ENCODE measurements at places on chromosomes 6 and 20.

- peak; percentile 25 for DNase-seq
These were observed 92.1 kb upstream of the NEDD9 start for GRCh38 chr6:11324453-11325015.

DNA sequence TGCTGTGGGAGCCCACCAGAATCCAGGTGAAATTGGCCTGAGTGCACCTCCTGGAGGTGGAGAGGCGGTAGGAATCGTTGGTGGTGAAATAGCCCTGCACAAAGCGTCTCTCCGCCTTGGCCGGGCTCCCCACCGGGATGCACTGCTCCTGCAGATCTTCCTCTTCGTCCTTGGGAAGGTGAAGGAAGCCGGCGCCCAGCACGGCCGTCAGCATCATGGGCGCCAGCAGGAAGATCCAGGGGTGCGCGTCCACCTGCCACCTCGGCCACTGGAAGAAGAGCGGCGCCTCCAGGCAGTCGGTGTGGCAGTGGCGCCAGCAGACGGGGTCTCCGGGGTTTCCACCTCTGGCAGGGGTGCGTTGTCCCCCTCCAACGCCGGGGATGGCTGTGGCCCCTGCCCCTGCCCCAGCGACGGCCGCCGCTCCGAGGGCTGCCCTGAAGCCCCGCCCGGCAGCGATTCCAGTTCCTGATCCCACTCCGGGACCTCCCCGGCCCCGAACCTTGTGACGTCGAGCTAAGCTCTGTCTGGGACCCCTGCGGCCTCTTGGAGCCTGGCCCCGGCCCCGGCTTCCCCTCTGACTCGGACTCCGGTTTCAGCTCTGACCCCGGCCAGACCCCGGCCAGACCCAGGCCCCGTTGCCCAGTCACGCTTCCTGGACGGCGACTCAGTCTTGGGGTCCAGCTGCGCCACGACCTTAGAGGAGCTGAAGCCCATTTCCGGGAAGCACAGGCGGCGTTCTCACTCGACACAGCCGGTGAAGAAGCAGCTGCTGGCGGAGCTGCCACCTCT is 91.9 kb downstream of the CD164 start:
- DNase-seq = no peak

GRCh38 chr6:143596866-143597265 is 80.9 kb upstream of the PHACTR2 start:
- DNase-seq = no peak

DNA sequence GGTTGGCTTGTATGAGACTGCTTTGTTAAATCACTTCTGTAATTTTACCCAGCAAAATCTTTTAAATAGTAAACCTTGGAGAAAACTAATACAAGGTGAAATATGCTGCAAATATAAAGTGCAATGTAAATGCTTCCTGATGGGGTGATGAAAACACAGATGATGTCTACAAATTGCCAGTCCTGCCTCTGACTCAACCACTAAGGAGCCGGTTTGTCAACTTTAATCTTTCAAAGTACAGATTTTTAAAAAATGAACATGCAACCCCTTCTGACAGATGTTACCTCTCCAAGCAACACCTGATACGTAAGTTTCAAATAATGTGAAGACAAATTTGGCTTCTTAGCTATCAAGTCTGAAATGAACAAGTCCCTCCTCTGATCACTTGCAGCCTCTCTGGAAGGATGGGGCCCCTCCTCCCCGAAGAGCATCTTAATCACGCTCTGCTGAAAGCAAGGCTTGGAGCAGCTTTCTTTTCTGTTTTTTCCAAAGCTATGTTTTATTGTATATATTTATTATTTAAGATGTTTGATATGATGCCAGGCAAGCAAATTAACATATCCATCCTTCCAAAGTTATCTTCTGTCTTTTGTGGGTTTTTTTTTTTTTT is 196.0 kb downstream of the MYLK4 start:
- DNase-seq = no peak

DNA sequence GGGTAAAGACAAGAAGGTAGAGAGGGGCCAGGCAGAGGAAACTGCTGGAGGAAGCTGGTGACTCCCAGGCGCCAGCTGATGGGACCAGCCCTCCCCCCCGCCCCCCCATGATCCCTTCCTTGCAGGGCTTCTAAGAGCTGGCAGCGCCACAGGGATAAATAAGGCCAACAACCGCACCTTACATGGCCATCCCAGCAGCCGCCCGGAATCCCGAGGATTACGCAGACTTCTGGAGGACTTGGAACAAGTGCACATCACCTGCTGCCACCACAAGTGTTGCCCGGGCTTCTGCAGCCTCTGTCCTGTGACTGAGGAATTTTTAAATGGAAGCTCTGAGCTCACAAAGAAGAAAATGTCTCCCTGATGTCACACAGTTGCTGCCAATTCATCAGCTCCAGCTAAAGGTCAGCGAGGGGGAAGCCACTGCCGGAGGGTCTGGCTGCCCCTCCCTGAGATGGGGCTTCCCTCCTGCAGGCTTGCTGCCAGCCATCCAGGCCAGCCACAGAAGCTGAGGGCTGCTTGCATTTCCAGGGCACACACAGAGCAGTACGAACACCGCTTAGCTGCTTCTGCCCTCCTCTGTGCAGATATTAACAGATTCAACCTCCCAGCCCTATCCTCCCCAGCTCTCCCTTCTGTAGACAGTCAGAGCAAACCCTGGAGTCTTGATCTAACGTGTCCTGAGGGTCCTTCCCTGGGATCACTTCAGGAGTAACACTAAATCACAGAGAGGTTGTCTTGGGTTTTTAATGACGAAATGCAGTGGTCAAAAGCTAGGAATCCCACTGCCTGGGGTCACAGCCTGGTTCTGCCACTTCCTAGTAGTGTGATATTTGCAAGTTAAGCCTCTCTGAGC is 38.6 kb upstream of the PIM1 start:
- DNase-seq = no peak

GRCh38 chr6:74114428-74114827 is 418.4 kb downstream of the CD109 start:
- no peak for DNase-seq

- no peak for DNase-seq
These were observed 2.2 kb downstream of the INSM1 start for GRCh38 chr20:20370094-20370575.

- DNase-seq = no peak
These were observed 150.8 kb downstream of the EDN1 start for GRCh38 chr6:12440981-12441380.

DNA sequence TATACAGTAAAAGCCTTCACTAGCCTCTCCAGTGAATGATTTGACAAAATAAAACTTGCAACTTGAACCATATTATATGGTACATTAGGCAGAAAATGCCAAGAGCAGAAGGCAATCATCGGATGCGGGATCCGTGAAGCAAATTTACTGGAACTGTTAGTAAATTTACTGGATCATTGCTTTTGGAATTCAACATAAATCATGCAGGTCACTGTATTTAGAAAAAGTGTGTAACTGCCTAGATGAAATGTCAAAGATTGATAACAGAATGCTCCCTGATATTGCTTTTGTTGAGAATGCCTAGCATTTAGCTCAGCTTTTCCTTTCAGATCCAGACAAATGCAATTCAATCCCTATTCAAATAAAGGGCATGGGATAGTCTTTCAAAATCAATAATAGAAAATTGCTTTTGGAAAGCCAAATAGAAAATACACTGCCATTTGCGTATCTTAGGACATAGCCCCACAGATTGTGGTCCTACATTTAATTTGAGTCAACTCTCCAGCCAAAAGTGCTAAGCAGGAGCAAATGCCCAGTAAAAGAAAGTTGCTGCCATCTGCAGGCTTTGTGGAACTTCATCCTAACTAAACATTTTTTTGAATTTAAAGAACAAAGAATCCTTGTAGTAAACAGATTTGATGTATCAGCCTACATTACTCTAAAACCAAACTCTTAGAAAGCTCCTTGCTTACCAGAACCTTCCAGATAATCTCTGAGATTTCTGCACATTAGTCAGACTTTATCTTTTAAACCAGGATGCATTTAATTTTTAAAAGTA is 109.5 kb upstream of the HSF2 start:
- DNase-seq = no peak

Measured in stimulated activated effector memory CD8-positive, alpha-beta T cell treated with anti-CD3 and anti-CD28 coated beads, Interleukin-12 subunit alpha, Interleukin-12 subunit beta, amount 100 ng/mL, for 72 hours (primary cell).